C1 segment of cervical spinal cord (tissue), 14 donors: ENCODE measurements at places on chromosomes 4 and X.

- no peak for DNase-seq
Observed at GRCh38 chr4:17336986-17337385, 174.9 kb downstream of the QDPR start.

DNA sequence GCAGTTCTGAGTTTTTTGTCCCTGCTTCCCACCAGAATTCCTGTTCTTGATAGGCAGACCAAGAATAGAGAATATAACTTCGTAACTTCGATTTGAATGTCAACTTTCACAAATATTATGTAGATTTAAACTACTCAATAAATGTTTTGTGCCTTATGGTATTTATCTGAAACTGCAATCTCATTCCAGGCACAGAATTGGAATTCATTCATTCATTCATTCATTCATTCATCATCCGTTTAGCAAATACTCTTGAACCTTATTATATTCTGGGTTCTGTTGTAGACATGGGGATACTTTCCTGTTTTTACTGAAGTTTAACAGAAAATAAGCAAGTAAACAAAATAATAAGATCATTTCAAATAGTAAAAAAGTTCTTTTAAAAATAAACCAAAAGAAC, 324.4 kb downstream of the UNC5C start:
- DNase-seq = no peak

- DNase-seq = no peak
Observed at GRCh38 chrX:46782034-46782433, 23.1 kb upstream of the SLC9A7 start.

GRCh38 chr4:169582706-169583105, 29.7 kb downstream of the NEK1 start:
- DNase-seq = no peak

DNA sequence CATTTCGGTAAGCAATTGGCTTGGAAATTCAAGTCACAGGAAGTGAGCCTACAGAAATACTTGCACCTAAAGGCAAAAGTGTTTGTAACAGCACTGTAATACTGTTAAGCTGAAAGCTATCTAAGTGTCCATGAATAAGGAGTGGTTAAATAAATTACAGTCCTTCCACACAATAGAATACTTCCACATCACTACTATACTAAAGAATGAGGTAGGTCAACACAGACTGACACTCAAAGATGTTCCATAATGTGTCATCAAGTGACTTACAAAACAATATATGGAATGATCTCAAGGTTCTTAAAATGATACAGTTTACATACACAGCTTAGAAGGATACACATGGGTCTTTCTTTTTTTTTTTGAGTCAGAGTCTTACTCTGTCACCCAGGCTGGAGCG, 27.0 kb downstream of the SLC10A6 start:
- DNase-seq = no peak

GRCh38 chr4:41061482-41062185, 152.7 kb downstream of the APBB2 start:
- DNase-seq = no peak

DNA sequence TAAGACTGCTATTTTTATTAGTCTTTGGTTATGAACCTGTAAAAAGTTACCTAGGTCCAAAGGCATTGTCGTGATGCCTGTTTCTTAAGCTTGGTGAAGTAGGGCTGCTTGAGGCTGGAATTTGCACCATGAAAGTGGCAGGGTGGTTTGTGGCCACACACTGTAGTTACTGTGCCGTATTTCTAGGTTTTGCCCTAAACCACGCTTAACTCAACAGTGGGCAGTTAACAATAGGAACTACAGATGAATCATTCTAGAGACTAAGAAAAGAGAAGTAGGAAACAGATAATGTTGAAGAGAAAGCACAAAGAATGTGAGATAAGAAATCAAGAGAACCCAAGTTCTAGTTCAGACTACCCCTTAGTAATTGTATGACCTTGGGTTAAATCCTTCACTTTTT, 11.5 kb downstream of the ETNPPL start:
- no peak for DNase-seq

DNA sequence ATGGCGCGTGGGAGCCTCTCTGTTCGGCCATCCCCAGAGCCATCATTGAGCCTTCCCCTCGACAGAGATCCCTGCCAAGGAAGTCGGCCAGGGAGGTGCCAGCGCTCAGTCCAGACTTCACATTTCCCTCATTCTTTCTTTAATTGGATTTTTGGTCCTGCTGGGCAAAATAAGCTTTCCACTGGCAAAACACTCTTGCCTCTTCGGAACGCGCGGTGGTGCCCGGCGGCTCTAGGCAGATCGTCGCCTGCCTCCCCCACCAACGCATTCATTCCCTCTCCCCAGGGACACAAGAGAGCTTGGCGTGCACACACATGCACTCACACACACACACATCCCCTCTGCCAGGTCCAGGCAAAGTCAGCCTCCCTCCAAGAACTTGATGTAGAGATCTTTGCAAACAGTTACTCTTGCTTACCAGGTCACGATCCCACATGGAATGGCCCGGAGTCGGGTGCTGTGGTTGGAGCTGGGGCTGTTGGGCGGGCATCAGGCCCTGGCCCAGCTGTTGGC, 257.1 kb downstream of the BCOR start:
- no peak for DNase-seq
